ENCODE measurements at places on chromosomes 2 and 18.

DNA sequence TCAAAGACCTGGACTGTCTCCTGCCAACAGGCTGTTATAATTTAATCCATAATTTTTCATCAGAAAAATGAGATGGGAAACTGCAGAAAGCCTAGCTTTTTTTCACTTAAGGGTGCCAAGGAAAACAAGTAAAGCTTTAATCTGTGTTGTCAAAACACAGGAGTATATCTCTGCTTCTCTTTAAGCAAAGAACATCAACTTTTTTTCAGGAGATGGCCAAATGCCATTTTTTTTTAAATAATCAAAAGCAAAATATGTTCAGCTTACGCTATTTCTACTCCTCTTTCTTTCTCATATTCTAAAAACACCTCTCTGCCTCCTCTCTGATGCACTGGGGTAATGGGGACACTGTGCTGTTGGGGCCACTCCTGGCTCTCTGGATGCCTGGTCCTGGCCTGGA lies 73.1 kb upstream of the NXPH2 start:
- no peak for DNase-seq

DNA sequence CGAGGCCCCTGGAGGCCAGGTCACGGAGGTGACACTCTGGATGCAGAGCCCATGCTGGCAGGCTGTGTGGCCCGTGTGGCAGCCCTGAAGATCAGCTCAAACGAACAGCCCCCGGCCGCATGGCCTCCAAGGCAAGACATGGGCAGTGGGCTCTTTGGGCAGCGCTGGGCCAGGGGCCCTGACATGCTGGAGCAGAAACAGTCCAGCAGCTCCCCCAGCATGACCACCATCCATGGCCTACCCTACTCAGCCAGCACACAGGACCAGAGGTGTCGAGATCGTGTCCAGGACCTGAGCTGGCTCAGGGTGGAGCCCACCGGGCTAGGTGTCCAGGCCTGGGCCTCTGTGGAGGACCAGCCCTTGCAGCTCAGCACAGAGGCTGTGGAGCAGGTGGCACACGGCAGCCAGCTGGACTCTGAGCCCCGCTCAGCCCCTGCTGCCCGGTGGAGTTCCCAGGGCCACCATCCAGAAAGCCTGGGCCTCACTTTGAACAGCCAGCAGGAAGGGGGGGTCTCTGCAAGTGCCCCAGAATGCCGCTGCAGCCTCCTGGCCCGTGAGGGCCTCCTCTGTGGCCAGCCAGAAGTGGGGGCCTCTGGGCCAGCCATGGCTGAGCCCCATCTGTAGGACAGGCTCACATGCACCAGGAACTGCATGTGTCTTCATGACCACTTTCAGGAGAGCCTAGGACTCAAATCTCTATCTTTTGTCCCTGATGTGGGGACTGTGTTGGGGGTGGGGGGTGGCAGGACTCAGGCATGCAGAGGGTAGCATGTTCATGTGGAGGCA lies 8.9 kb downstream of the AMER3 start:
- DNase-seq: no peak

- DNase-seq: no peak
These were observed 180.9 kb downstream of the BCL2 start for GRCh38 chr18:63138436-63139340.

GRCh38 chr2:63060472-63060991 lies 9.9 kb downstream of the OTX1 start:
- DNase-seq: no peak

- DNase-seq: no peak
These were observed 46.5 kb downstream of the SMAD4 start for GRCh38 chr18:51076503-51076902.

DNA sequence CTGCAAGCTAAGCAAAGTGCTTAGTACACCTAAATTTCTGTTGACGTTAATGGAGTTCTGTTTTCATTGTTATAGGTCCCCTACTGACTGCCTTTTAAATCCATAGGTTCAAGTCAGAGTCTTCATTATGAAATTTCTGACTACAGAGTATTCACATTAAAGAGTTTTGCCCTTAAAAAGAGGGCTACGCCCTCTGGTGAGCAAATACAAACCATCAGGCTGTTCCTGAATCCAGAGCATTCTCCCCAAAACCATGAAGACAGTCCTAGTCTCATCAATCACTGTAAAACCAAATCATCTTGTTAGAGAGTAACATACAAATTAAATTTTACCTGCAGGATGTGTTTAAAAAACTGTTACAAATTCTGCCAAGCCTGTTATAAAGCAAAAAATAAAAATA lies 1091.7 kb downstream of the TDRD15 start:
- DNase-seq: no peak

GRCh38 chr2:218883491-218884490 lies 3.1 kb downstream of the WNT10A start:
- DNase-seq: peak; percentile 42

GRCh38 chr2:27149570-27150405 lies 984 bp downstream of the TCF23 start:
- DNase-seq: no peak

DNA sequence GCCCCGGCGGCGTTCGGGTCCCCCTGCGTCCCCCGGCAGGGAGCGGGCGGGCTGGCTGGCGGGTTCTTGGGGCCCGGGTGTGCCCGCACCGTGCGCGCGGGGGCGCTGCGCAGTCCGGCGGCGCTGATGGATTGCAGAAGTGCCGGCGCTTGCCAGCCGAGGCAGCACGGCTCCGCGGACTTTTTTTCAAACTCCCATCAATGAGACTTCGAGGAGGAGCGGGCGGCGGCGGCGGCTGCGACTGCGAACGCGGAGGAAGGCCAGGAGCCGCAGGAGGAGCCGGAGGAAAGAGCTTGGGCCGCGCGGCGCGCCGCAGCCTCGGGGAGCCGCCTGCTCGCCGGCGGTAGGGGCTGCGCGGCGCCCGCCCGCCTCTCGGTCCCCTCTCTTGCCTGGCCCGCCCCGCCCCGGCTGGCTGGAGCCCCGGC lies at the start of gene GLI2:
Gene GLI2, plus strand, starts transcription at position 123 of the 425 bp plus-strand sequence. CDS start 61,453 bp downstream, outside the sequence.
- DNase-seq: peak; percentile 71

DNA sequence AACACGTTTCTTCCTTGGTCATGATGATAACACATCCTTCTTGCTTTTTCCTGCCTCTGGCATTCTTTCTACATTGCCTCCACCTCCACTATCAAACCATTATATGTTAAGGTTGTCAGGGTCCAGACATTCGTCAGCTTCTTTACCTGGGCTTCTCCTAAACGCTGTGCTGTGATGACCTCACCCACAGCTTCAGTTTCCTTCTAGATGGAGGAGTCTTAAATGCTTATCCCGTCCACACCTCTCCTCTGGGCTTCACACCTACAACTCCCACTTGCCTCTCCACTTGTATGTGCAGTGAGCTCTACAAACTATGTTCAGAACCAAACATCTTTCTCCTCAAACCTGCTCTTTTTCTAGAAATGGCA lies 666 bp upstream of the STAT1 start:
- DNase-seq: no peak

- no peak for DNase-seq
These were observed 236.2 kb downstream of the ETAA1 start for GRCh38 chr2:67633212-67633856.

- no peak for DNase-seq
These were observed 435.7 kb downstream of the ZEB2 start for GRCh38 chr2:144084114-144084661.

GRCh38 chr2:238710032-238710735 lies 137.7 kb upstream of the TWIST2 start:
- no peak for DNase-seq

- DNase-seq: no peak
These were observed 97.8 kb downstream of the ZFP36L2 start for GRCh38 chr2:43128559-43128955.

DNA sequence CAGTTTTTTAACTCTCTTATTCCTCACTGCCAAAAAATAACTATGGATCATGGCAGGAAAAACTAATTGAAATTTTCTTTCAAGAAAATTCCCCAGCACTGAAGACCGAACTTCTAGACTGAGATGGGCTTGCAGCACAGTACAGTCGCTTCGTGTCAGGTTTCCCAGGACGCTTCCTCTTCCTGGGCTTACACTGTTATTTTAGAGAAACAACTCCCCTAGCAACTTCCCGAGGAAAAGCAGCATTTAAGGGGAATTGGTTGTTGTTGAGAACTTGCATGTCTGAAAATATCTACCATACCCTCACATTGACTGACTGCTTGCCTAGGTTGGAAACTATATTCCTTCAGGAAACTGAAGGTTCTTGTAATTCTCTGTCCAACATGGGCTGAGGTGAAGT lies 95.8 kb downstream of the NOL10 start:
- DNase-seq: no peak

GRCh38 chr2:12110074-12110473 lies 363.6 kb downstream of the LPIN1 start:
- DNase-seq: no peak

GRCh38 chr2:240727439-240727838 lies 35.8 kb downstream of the AQP12A start:
- no peak for DNase-seq

- DNase-seq: no peak
These were observed 13.7 kb upstream of the TET3 start for GRCh38 chr2:73970850-73971471.

DNA sequence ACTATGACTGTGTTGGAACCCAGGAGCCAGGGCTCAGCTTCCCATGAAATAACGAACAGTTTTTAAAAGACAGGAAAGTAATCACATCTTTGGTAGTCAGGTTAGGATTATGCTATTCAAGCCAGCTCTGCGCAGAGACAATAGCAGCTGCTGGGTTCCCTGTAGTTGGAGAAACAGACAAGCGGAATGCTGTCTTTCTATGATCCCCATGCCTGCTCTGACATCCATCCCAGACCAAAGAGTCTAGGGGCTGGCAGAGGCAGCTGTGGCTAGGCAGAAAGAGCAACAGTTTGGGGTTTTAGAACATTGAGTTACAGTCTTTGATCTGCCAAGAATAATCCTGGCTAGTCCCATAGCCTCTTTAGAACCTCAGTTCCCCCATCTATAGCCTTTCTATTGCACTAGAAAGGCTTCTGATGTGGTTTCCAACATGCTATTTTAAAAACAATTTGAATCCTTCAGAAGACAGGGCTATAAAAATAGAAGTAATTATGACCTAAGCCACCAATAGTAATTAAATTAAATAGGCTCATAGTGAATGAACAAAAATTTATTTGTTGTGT lies 146.8 kb downstream of the MTX2 start:
- no peak for DNase-seq

GRCh38 chr2:236240228-236240990 lies 23.8 kb downstream of the ASB18 start:
- no peak for DNase-seq

GRCh38 chr2:208255557-208256106 lies 761 bp upstream of the IDH1 start:
- no peak for DNase-seq

- DNase-seq: no peak
These were observed 166.8 kb downstream of the TWIST2 start for GRCh38 chr2:239014458-239015217.

DNA sequence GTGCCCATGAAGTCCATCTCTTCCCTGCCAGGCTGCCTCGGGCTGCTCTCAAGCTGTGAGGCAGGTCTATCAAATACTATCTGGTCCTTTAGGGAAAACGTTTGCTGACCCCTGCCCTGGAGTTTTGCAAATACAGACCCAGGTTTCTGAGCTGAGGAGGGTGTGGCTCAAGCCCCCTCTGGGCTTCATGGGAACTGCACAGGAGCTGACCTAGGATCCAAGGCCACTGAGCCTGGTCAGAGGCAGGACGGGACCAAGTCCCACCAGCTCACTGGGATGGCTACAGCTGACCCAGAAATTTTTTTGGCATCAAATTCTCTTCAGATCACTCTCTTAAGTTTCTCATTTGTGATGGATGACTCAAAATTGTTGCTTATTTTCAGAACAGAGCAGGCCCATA lies 14.1 kb downstream of the ZNF516 start:
- no peak for DNase-seq

DNA sequence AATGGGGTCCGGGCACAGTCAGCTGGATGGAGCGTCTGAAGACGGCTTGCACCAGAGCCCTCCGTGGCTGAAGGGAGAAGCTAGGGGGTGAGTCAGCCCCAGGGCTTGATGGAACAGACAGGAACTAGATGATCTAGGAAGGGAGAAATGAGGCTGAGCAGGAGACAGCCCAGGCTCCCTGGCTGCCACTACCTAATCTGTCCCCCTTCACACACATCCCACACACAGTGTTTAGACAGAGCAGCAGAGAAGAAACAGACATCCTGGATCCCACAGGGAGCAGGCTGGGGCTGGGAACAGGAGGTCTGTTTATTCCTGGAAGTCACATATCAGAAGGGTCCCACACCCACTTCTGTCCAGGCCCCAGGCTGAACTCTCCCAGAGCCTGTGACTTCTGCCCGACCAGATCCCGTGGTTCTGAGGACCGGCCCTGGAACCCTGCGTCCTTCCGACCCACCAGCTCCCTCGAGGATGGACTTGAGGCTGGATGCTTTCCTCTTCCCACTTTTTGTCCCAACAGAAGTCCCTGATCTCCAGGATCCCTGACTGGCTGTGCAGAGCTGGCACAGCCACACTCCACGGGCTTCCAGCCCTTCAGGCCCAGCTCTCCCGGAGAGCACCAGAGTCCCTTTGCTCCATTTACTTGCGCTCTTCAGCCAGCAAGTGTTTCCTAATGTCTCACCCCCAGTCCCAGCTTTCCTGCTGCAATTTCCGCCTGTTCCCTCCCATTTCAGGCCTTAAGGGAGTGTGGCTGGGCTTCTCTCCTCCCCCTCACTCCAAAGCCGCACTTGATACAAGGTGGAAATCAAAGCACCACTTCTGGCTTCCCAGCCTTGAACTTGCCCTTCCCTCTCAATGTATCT lies 1.5 kb upstream of the GPBAR1 start:
- DNase-seq: no peak

DNA sequence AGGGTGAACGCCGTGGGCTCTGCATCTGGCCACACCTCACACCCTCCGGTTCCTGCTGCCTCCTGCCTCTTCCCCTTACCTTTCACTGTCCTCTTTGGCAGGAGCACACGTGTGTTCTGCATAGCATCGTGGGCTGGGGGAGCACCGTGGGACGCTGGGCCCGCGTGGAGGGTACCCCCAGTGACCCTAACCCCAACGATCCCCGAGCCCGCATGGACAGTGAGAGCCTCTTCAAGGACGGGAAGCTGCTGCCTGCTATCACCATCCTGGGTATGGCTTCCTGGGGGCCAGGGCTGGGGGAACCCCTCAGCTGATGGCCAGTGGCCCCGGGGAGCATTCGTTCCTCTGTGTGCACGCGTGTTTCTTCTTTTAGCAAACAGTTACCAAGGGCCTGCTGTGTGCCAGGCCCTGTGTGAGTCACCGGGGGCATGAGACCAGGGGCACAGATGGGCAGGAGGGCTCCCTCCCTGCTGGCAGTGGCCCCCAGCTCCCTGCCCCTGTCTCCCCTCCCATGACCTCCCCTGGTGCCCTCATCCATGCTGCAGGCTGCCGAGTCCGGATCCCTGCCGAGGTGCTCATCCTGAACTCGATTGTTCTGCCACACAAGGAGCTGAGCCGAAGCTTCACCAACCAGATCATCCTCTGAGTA lies 7.6 kb downstream of the GMPPA start:
- no peak for DNase-seq

GRCh38 chr2:7053650-7054265 lies 136.5 kb downstream of the RNF144A start:
- DNase-seq: peak; percentile 91

DNA sequence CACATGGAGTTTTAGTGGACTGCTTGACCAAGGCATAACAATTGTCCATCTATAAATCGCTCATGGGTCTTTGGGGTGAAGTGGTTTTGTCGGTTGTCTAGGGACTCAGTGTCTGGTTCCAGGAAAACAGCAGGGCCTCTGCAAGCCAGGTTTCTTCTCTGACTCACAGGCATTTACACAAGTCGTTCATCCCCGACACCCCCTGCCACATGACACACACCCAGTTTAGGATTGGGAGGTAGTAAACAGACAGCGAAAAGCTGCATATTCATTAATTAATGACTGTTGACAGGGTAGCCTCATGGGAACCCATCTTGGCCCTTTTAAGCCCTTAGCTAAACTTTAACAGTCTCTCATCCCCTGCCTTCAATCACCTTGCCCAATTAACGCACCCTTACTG lies 194.8 kb upstream of the ACVR2A start:
- DNase-seq: no peak

- peak; percentile 81 for DNase-seq
These were observed 39.7 kb upstream of the EPAS1 start for GRCh38 chr2:46257476-46257875.

Data from NCI-H1105 (cell line).